ENCODE measurements at places on chromosomes 2 and 18.

GRCh38 chr2:64716569-64716968 is 62.9 kb upstream of the SERTAD2 start:
- DNase-seq, result no peak

GRCh38 chr2:28486526-28486925 is 9.3 kb upstream of the PLB1 start:
- DNase-seq, result no peak

GRCh38 chr2:84425310-84425709 is 33.8 kb downstream of the SUCLG1 start:
- DNase-seq, result no peak

GRCh38 chr18:23257686-23258565 is 122.6 kb downstream of the CABLES1 start:
- no peak for DNase-seq

DNA sequence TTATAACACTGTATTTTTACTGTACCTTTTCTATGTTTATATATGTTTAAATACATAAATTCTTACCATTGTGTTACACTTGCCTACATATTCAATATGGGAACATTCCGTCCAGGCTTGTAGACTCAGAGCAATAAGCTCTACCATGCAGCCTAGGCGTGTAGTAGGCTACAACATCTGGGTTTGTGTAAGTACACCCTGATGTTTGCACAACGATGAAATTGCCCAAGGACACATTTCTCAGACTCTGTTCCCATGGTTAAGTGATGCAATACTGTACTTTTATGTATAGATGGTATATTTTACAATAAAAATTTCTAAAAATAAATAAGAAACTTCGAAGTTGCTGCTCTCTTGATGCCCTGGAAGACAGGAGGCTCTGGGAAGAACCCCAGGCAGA is 38.4 kb downstream of the YPEL5 start:
- no peak for DNase-seq

DNA sequence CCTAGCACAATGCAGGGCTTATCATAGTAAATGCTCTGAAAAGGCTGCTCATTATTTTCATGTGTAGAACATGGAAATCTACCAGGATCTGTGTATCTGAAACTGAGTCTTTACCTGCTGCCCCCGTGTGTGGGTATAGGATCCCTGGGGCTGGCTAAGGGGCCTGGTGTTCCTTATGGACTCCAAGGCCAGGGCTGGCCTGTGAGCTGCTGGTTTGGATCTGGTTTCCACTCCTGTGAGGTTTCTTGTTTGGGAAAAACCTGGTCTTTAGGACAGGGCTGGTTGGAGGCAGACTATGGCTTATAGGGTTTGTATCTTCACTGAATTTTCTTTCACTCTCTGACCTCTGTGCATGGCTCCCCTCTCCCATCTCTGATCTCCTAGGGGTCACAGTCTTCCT is 80.8 kb downstream of the DYSF start:
- DNase-seq, result no peak
